ENCODE measurements at places on chromosomes 2 and 18.

DNA sequence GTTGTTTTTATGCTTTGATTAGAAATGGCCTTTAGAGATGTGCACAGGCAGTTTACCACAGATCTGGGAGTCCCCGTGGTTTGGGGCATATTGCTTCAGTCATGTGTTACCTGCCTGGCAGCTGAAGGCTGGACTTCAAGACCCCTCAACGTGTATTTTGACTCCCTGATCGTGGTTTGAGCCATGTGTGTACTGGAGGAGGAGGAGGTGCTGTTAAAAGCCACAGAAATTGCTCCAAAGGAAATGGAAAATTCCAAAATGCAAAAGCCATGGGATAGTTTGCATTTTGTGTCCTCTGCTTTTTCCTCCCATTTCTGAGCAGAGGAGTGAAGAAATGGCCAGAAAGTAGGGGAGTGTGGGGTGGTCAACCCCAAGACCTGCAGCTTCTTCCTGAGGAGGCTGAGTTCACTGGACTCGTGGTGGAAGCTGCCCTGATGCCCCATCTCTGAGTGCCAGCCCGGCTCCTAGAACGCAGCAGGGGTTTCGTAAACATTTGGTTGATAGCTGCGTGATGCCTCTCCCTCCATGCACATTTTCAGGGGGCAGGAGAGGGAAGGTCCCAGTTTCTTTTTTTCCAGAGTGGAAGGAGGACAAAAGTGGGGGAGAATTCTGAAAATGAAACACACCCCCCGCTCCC, 45.7 kb downstream of the ITGB1BP1 start:
- no peak for DNase-seq

DNA sequence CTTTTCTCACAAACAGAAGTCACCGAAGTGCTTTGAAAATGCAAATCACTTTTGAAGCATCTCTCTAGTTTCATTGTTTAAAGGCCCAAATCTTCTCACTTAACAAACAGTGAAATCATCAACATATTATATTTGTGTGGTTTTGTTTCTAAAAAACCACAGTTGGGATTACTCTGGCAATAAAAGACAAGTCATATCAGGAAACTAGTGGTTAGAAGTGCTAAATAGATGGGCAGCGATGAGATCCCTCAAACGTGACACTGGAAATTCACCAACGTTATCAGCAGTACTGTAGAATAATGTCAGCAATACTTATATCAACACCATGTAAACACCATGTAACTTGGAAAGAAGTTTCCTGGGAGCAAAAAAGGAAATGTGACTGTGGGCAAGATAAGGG, 893.5 kb downstream of the SUCLG1 start:
- DNase-seq = no peak

DNA sequence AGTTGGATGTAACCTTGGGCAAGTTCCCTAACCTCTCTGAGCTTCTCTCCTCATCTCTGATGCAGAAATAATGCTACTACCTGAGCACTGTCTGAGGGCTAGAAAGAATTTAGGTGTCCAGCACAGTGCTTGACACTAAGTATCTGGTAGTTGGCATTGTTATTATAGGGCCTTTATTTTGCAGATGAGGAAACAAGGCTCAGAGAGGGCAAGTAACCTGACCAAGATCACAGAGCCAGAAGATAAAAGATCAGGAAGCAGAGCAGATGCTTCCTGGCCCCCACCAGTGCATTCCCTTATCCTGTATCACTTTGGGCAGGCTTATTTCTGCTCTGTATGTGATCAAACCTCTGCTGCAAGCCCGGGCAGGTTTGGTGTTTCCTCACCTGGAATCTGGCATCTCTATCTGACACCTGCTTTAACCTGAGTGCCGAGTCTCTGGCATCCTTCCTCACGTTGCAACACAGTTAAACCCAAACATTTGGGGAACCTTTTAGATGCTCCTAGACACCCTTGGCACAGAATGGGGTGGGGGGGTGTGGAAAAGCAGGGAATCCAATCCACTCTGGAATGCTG, 69.9 kb downstream of the PLB1 start:
- no peak for DNase-seq

- DNase-seq = no peak
Observed at GRCh38 chr2:129080715-129081476, 762.2 kb upstream of the HS6ST1 start.

DNA sequence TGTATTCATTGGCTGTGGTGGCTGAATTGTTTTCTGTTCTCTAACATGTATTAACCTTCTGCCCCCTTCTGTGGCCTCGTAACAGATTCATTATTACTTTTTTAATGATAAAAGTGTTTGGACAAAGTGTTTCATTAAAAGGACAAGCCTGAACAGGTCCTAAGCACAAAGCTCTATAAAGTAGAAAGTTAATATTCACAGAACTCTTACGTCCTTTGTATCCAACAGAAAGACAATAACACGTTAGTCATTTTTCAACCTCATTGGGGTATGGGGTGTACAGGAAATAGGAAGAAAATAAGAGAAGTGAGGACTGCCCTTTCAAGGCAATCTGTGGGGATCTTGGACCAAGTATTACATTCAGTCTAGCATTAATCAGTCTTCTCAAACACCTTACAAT, 105.5 kb upstream of the RGPD4 start:
- no peak for DNase-seq

DNA sequence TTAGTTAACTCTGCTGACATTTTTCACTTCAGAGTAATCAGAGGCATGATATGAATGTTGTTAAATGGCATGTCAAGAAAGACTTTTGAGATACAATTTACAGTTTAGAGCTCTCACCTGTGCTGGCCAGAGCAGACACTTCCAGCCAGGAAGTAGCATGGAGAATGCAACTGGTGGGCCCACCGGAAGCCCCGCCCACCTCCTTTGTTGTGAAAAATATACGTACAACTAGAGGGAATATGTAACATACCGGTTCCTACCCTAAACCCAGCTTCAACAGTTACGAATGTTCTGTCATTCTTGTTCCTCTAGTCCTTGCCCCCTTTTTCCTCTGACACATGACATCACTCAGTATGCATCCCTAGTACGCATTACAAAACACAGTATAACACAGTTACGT, 70.2 kb upstream of the ITM2C start:
- no peak for DNase-seq

- no peak for DNase-seq
Observed at GRCh38 chr18:59733421-59733820, 36.2 kb upstream of the CCBE1 start.
